ENCODE measurements at places on chromosomes 5 and 9. TPM values are rescaled to one million over a fixed set of nuclear protein-coding genes. Genes with fewer than 3 reads are reported as not detected.

PTCH1 gene
- 8.7 TPM for total RNA-seq

IL33 gene
- total RNA-seq, result 45.2 TPM

GLDC gene
- 0.64 TPM for total RNA-seq

CFAP90 gene
- total RNA-seq, result not detected

IFNA13 gene
- not detected for total RNA-seq

DNA sequence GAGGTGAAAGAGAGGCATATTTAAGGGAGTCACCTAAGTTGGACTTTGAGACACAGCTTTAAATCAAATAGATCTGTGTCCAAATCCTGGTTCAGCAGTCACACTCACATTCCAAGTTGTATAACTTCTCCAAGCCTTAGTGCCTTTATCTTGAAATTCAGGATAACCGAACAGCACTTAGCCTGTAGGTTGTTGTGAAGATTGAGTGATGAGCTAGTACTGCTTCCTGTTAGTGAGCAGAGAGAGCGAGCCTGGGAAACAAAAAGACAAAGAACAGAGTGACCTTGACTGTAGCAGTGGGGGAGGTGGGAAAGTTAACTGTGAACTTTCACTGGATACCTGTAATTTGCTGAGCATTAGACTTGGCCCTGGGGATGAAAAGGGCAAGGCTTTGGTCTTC lies 22.4 kb downstream of the MAML1 start:
- no peak for DNase-seq

DNA sequence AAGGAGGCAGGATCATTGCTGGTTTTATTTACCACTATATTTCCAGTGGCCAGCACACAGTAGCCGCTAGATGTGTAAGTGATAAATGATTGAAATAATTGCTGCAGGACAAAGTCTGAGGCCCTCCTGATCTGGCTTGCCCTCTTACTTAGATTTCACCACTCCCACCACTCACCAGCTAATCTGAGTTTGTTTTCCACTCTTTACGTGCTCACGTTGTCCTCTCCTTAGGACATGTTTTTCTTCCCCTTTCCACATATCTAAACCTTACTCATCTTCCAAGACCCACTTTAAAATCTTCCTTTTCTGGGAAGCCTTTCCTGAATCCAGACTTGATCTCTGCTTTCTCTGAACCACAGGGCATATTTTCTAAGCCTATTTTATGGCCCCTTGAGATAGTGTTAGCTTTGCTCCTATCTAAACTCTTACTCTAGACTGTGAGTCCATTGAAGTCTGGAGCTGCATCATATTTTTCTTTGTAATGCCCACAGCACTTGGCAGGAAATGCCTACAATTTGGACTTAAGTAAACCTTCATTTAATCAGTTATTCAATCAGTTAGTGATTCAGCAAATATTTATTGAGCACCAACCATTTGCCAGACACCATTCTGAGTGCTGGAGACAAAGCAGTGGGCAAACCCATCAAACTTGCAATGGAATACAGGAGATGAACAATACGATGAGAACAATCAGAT lies 2.4 kb downstream of the TLR4 start:
- no peak for DNase-seq

DNA sequence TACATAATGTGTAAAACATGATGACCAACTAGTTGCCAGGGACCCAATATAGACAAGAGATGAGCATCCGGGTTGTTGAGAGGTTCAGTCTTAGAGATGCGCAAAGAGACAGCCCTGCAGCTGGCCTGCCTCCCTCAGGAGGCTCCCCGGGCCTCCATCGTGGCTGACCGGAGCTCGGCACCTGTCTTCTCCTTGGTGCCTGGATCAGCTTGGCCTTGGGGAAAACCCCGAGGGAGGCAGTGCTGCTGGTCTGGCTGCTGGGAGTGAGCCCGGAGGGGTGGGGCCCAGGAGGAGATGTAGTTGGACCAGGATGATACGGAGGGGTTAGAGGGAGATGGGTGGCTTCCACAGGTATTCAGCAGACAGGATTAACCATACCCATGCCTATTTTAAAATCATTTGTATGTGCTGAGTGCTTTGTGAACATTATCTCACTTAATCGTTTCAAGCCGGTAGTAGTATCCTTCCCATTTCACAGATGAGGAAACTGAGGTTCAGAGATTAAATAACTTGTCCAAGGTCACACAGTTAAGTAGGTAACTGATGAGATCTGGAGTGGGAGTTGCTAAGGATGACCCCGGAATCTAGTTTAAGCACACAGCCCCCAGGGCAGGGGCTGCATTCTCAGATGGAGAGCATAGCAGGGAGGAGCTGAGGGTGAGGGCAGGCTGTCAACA lies 173.8 kb downstream of the COL23A1 start:
- no peak for DNase-seq

DNA sequence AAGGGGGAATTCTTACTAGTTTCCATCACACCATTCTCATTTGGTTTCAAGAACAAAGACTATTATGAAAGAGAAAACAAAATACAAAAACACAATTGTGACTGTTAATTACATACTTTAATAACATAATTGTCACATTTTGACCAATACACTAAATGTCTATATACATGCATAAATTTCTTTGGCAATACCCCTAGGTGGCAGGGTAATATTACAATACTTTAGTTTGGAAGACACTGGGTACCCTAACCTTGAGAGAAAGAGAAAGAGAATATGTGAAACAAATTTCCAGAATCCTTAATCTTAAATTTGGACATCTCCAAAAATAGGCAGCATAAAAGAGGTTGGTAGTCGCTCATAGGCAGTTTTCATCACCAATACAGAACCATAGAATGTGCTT lies 619.6 kb upstream of the ADAMTS16 start:
- no peak for DNase-seq

DNA sequence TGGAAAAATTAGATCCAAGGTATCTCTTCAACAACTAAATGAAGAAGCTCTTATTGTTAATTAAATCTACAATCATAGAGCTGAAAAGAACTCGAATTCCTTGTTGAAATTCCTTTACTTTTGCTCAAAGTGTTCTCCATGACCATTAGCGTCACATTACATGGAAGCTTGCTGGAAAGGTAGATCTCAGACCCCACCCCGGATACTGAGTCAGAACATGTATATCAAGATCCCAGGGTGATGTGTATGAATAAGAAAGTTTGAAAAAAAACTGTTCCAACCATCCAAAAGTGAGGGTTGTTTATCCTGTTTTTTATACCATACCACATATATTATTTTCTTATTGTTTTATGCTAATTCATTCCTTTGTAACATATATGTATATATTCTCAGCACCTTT lies 237.1 kb upstream of the PUM3 start:
- DNase-seq, result no peak

Data from right cardiac atrium (tissue), 5 donors.